ENCODE measurements at places on chromosomes 5 and 9. TPM values are rescaled to one million over a fixed set of nuclear protein-coding genes. Genes with fewer than 3 reads are reported as not detected.

Gene RPL12
- total RNA-seq = 1,080 TPM

Gene HSDL2
- total RNA-seq = 9.2 TPM

Gene EQTN
- total RNA-seq = not detected

Gene MARCOL
- total RNA-seq = not detected

DNA sequence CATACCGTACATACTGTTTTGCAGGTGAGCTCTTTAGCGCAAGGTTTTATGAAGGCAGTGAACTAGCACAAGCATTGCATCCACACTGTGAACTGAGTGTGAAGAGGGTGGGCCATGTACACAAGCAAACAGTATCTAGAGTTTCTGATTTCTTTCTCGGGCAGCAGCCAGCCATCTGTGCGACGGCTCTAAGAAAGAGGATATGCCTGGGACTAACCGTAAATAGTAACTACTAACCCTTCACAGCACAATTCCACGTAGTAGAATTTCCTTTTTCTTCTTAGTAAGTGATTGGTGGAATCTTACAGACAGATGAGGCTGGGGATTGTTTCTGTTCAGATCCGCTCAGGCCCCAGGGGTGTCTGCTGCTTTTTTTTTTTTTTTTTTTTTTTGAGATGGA is 89.0 kb downstream of the DRD1 start:
- no peaks in the 10 kb centered on the region for H3K4me1 ChIP-seq
- no peak overlapping the region for H3K27ac ChIP-seq
- DNase-seq = no peak
- H3K36me3 ChIP-seq = no peaks in the 10 kb centered on the region
- H3K4me3 ChIP-seq = no peak overlapping the region
